ENCODE measurements at places on chromosomes 13 and 19.

GRCh38 chr19:50167314-50167721 lies 4.2 kb upstream of the IZUMO2 start:
- no peak for DNase-seq

- DNase-seq = no peak
These were observed 18.6 kb downstream of the NALCN start for GRCh38 chr13:101397742-101398141.

DNA sequence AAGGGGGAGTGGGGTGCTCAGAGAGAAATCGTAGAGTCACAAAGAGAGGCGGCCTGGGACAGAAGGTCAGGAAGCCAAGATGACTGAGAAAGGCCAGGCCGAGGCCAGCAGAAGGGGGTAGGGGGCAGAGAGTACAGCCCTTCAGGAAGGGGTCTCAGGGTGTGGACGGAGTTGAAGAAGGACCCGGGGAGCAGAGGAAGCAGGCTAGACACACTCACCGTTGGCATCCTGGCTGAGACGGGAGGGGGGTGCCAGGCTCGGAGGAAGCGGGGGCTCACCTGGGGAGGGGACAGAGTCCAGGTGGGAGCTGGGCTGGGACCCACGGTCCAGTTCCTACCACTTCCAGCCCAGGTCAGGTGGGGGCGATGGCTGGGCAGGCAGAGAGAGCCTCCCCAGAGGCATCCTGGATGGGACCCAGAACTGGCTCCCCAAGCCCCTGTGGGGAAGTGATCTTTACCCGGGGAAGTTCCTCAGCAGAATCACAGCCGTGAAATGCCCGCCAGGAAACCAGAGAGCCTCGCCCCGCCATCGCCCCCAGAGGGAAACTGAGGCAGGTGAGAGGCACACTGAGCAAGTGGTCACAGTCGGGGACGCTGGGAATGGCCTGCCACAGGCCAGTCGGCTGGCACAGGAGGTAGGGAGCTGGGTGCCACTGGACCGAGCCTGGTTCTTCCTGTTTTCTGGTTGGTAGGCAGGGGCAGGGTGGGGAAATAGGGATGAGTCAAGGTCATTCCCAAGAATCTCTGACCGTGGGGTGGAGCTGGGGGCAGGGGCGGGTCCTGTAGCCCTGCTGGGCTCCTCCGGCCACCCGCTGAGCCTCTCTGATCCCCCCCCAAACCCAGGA lies 1.4 kb downstream of the MATK start:
- no peak for DNase-seq

DNA sequence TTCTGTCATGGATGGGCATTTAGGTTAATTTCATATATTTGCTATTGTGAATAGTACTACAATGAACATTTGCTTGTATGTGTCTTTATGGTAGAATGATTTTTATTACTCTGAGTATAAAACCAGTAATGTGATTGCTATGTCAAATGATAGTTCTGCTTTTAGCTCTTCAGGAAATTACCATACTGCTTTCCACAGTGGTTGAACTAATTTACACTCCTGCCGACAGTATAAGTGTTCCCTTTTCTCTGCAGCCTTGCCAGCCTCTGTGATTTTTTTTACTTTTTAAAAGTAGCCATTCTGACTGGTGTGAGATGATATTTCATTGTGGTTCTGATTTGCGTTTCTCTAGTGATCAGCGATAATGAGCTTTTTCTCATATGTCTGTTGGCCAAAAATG lies 6.5 kb downstream of the SIGLEC7 start:
- no peak for DNase-seq

DNA sequence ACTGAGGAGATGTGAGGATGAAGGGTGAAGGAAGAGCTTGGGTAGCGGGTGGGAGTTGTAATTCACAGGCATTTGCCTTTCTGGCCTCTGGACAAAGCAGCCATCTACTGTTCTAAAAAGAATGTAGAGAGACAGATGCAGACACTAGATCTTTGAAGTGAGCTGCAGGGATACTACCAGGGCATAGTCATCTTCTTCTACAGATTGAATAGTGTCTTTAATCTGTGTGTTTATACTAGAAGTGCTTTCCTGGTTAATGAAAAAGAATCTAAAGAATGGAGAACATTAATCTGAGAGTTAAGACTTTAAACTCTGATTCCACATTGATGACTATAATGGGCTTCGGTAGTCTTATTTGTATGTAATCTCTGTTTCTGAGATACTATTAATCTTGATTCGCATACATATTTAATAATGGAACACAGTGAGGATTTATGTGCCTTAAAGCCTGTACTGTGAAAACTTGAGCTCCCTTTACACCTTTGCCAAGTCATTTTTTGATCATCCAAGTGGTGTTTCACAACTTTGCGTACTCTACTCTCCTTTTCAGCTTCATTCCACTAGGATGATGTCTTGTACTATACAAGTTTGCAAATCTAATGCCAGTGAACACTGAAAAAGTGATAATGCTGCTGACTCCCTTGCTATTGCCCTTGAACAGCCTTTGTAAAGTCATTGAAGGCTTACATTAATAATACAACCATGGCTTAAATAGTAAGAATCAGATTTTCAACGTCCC lies 2199.4 kb upstream of the PCDH20 start:
- DNase-seq = no peak

DNA sequence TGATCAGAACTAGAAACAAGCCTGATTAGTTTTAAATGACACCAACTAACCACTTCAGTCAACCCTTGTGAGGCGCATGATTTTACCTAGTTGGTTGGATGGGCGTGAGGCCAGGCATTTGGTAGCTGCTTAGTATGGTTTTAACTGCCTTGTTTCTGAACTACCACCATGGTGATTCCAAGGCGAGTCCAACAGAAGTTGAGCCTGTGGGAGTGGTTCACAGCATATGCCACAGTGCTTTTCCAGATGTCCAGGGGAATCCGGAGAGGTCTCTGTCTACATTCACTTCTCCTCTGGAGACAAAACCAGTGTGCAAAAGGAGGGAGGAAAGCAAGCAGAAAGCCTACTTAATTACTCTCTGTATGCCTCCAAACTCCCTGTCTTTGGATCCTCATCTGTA lies 524.1 kb downstream of the GPC6 start:
- DNase-seq = no peak

DNA sequence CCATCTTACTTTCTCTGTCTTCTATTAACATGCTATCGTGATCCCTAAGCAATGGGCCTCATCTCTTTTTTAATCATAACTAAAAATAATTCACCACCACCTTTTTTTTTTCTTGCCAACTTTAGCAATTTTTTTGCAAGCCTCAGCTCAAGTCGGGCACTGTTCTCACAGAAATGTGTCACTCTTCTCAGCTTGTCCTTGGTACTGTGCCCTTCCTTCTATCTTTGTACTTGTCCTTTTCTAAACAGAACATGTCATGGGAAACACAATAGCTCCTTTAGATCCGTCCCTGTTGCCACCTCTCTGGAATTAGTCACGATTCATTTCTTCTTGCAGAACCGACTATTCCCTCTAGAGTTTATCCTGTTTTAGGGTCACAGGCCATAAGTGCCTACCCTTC lies 10.3 kb downstream of the SERP2 start:
- no peak for DNase-seq

DNA sequence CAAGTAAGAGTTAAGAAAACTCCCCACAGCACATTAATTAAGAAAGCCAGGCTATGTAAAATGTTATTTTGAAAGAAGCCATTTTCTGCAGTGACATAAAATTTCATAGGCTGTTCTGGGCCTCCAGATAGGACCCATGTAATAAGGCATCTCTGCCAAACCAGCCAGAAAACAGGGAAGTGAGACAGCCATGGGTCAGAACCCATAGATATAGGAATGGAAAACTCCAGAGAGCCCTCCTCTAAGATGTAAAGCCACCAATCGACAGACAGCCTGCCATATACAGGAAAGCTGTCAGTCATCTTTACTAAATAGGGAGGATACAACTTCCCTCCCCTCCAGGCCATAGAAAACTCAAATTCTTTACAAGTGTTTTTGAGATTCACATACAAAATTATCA lies 493.3 kb downstream of the COG6 start:
- no peak for DNase-seq

DNA sequence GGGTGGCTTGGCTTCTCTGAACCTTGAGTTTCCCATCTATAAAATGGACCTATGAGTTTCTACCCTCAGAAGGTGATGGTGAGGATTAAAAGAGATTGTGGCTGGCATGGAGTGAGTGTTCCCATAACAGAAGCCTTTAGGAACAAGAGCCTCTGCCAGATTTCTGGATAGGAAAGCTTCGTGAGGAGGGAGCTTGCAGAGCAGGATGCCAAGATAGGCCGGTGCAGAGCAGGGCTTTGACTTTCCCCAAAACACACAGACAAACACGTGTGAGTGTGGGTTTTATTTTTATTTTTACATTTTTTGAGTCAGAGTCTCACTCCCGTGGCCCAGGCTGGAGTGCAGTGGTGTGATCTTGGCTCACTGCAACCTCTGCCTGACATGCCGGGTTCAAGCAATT lies 3.7 kb upstream of the CNN1 start:
- DNase-seq = no peak

GRCh38 chr19:8831832-8832131 lies 322 bp downstream of the ZNF558 start:
- DNase-seq = no peak

- no peak for DNase-seq
These were observed 139.3 kb downstream of the PCDH9 start for GRCh38 chr13:67090856-67091255.

DNA sequence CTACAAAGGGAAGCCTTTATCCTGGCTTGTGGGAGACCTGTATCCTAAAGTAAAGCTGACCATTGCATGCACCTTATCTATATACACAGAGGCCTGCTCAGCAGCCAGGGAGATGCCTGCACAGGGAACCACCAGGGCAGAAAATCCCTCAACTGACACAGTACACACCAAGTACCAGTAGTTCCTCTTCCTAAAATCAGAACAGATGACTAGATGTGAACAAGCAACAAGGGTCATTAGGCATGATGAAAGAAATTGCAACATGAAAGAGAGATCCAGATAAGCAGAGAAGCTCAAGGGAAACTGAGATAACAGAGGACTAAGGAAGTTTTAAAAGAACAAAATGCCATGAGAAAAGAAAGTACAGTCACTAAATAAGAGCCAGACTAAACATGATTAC lies 39.7 kb upstream of the SLC7A9 start:
- DNase-seq = no peak
